A549 treated with GW870086 at 1 μM for 4 hours (cell line): ENCODE measurements at places on chromosomes 3 and 15. TPM values are rescaled to one million over a fixed set of nuclear protein-coding genes. Genes with fewer than 3 reads are reported as not detected.

Gene PLOD2
- 76.2 to 120 TPM (median 111 TPM) in 5 replicates for total RNA-seq

Gene C2CD4B
- 0.23 to 0.64 TPM (median 0.37 TPM) in 5 replicates for total RNA-seq

Gene CASR
- not detected in 5 replicates for total RNA-seq

Gene GP5
- total RNA-seq: 0.03 TPM in 1 of 5 replicates, not detected in the others

Gene TICRR
- 10.4 to 14.1 TPM (median 12.1 TPM) in 5 replicates for total RNA-seq

Gene DUOX2
- 0.01 to 0.03 TPM (median 0.03 TPM) in 4 of 5 replicates, not detected in the other for total RNA-seq

Gene CPEB1
- 2.3 to 3.5 TPM (median 2.9 TPM) in 5 replicates for total RNA-seq

Gene KCNMB3
- total RNA-seq: 0.95 to 1.5 TPM (median 1.1 TPM) in 5 replicates

Gene IL17RB
- 0.71 to 1.2 TPM (median 0.96 TPM) in 5 replicates for total RNA-seq

Gene TGM4
- 0.10 to 0.20 TPM (median 0.17 TPM) in 5 replicates for total RNA-seq

Gene HRG
- total RNA-seq: not detected in 5 replicates

Gene SPINK8
- total RNA-seq: not detected in 5 replicates

Gene CTXN2
- total RNA-seq: 0.05 TPM in 1 of 5 replicates, not detected in the others

Gene HRH1
- 7.8 to 9.8 TPM (median 8.3 TPM) in 5 replicates for total RNA-seq

Gene DZIP1L
- total RNA-seq: 6.6 to 11.3 TPM (median 10.4 TPM) in 5 replicates

Gene KPNA4
- 24.4 to 37.2 TPM (median 30.5 TPM) in 5 replicates for total RNA-seq

Gene RASL12
- total RNA-seq: 0.08 to 0.13 TPM (median 0.10 TPM) in 5 replicates

Gene CPN2
- not detected in 5 replicates for total RNA-seq

Gene SLC28A1
- total RNA-seq: not detected in 5 replicates

Gene SPINT1
- total RNA-seq: 0.67 to 1.4 TPM (median 0.78 TPM) in 5 replicates

Gene ADGRG7
- total RNA-seq: not detected in 5 replicates

Gene GOLGA8Q
- not detected in 5 replicates for total RNA-seq
